ENCODE measurements at places on chromosomes 16 and 17. TPM values are rescaled to one million over a fixed set of nuclear protein-coding genes. Genes with fewer than 3 reads are reported as not detected.

GRCh38 chr17:76469991-76470739 lies 2.8 kb downstream of the AANAT start:
- H3K4me3 ChIP-seq, result no peak overlapping the region
- H3K27me3 ChIP-seq, result no peaks in the 10 kb centered on the region
- DNase-seq, result no peak
- H3K36me3 ChIP-seq, result no peaks in the 10 kb centered on the region
- no peak overlapping the region for H3K27ac ChIP-seq

- no peak for DNase-seq
- no peaks in the 10 kb centered on the region for H3K4me1 ChIP-seq
- no peaks in the 10 kb centered on the region for H3K36me3 ChIP-seq
- H3K27ac ChIP-seq, result no peak overlapping the region
- H3K4me3 ChIP-seq, result no peak overlapping the region
- H3K27me3 ChIP-seq, result no peaks in the 10 kb centered on the region
Measured at GRCh38 chr17:76635039-76635438, 8.5 kb downstream of the ST6GALNAC1 start.

GRCh38 chr17:72862276-72862999 lies 230.1 kb downstream of the SLC39A11 start:
- no peak for DNase-seq
- no peak overlapping the region for H3K4me3 ChIP-seq
- H3K27ac ChIP-seq, result no peak overlapping the region
- no peaks in the 10 kb centered on the region for H3K4me1 ChIP-seq
- peaks cover 5% of the 10 kb centered on the region for H3K36me3 ChIP-seq
- H3K27me3 ChIP-seq, result no peaks in the 10 kb centered on the region

- H3K36me3 ChIP-seq, result no peaks in the 10 kb centered on the region
- DNase-seq, result no peak
- H3K27me3 ChIP-seq, result peaks cover 34% of the 10 kb centered on the region
- H3K4me3 ChIP-seq, result no peak overlapping the region
Measured at GRCh38 chr16:55338646-55339045, 14.6 kb downstream of the IRX6 start.

DNA sequence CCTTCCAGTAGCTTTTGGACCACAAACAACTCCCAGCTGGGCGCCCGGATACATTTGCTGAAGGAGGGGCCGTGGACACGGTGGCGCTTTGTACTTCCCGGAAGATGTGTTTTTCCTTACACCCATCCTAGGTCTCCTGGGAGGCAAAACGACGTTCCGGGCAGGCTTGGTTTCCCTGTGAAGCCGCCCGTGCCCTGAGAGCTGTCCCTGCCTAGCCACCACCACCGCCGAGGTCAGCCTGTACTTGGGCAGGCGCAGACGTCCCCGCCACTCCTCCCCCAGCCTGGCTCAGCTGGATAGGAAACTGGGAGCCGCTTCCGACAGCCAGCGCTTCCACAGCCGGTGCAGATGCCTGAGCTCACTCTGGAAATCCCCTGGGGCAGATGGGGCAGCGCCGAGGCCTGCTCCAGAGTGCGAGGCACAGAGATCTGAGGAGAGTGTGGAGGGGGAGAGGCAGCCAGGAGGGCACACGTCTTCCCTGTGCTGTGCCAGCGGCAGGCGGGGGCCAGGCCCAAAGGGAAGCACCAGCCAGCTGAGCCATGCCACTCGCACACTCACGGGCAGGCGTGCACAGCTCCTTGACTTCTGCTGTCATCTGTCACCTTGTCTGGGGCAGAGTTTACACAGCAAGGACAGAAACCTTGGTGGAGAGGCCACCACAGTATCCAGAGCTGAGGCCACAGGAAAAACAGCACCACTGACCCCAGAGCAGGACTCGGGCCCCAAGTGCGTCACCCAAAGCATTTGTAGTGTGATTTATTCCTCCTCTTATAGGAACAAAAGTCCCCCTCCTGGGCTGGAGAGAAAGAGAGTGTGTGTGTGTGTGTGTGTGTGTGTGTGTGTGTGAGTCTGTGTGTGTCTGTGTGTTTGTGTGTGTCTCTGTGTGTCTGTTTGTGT lies 3.0 kb downstream of the RHBDF2 start:
- peak overlapping the region; percentile 86 for H3K4me3 ChIP-seq
- H3K4me1 ChIP-seq, result peaks cover 87% of the 10 kb centered on the region
- no peaks in the 10 kb centered on the region for H3K27me3 ChIP-seq
- no peaks in the 10 kb centered on the region for H3K36me3 ChIP-seq
- H3K27ac ChIP-seq, result peak overlapping the region; percentile 85

GRCh38 chr17:35028531-35029262 lies 34.8 kb downstream of the RFFL start:
- H3K27me3 ChIP-seq, result no peaks in the 10 kb centered on the region
- DNase-seq, result no peak
- H3K4me1 ChIP-seq, result peaks cover 24% of the 10 kb centered on the region
- H3K36me3 ChIP-seq, result peaks cover 32% of the 10 kb centered on the region
- no peak overlapping the region for H3K4me3 ChIP-seq
- peak overlapping the region; percentile 58 for H3K27ac ChIP-seq

GRCh38 chr16:67279296-67280089 lies at the start of gene PLEKHG4:
Gene PLEKHG4, plus strand, starts transcription at chr16:67279532. Its CDS starts 513 bp downstream, at chr16:67280045.
- peak within 1 kb of the TSS; percentile 82 for H3K4me3 ChIP-seq
- no peaks in the 10 kb centered on the region for H3K27me3 ChIP-seq
- peaks cover 18% of the 10 kb centered on the region for H3K4me1 ChIP-seq
- peaks cover 4% of the 10 kb centered on the region for H3K36me3 ChIP-seq
- peak within 1 kb of the TSS; percentile 37 for H3K27ac ChIP-seq

DNA sequence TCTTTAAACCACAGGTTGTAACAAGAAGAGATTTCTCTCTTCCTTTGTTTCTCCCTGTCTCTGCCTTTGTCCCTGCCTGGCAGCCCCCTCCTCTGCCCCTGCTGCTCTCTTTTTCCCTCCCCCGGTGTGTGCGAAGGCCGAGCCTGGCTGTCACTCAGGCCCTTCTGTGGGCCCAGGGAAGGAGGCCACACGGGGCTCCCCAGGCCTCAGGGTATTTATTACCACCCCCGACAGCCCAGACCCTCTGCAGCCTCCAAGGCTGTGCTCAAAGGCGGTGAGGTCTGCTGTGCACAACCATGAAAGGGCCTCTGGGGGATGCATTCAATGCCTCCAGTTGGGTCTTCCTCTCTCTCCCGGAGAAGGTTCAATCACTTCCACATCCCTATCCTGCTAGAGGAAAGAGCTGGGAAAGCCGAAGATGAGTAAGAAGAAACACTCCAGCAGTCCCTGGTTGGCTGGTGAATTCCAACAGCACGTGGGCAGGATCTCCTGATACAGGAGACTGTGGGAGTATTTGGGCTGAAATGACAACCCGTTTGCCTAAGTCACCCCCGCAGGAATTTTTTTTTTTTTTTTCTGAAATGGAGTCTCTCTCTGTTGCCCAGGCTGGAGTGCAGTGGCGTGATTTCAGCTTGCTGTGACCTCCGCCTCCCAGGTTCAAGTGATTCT lies 34.2 kb downstream of the ZNF423 start:
- no peak overlapping the region for H3K4me3 ChIP-seq
- no peaks in the 10 kb centered on the region for H3K36me3 ChIP-seq
- DNase-seq, result no peak

GRCh38 chr17:36936455-36937000 lies 747 bp upstream of the LHX1 start:
- H3K27me3 ChIP-seq, result peaks cover 72% of the 10 kb centered on the region
- H3K4me3 ChIP-seq, result peak overlapping the region; percentile 62
- no peak overlapping the region for H3K27ac ChIP-seq
- no peak for DNase-seq

GRCh38 chr17:48878920-48879898 lies 13.4 kb upstream of the ATP5MC1 start:
- DNase-seq, result no peak
- no peaks in the 10 kb centered on the region for H3K36me3 ChIP-seq
- H3K27me3 ChIP-seq, result peaks cover 2% of the 10 kb centered on the region

DNA sequence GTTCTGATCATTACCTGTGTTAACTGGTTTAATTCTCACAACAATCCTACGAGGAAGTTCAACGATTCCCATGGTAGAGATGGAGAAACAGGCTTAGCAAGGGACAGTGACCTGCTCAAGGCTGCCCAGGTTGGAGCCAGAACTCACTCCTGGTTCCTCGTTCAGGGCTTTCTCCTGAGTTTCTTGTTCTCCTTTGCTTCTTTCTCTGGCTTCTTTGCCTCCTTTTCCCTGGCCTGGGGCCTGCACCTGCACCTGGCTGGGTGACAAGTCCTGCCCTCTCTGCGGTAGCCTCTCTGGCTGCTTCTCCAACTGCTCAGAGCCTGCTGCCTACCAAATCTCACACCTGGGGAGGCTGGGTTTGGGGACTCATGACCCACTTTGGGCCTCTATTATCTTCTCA lies 2.8 kb downstream of the CCL22 start:
- H3K27me3 ChIP-seq, result peaks cover 5% of the 10 kb centered on the region
- no peak for DNase-seq
- no peak overlapping the region for H3K27ac ChIP-seq
- no peak overlapping the region for H3K4me3 ChIP-seq
- no peaks in the 10 kb centered on the region for H3K4me1 ChIP-seq

- DNase-seq, result no peak
- H3K27me3 ChIP-seq, result peaks cover 83% of the 10 kb centered on the region
- no peak overlapping the region for H3K27ac ChIP-seq
- peaks cover 2% of the 10 kb centered on the region for H3K36me3 ChIP-seq
- H3K4me3 ChIP-seq, result no peak overlapping the region
- H3K4me1 ChIP-seq, result peaks cover 47% of the 10 kb centered on the region
Measured at GRCh38 chr17:79802736-79803420, 6.0 kb upstream of the CBX8 start.

- DNase-seq, result no peak
- no peak overlapping the region for H3K27ac ChIP-seq
- no peak overlapping the region for H3K4me3 ChIP-seq
- peaks cover 17% of the 10 kb centered on the region for H3K27me3 ChIP-seq
- H3K4me1 ChIP-seq, result no peaks in the 10 kb centered on the region
Measured at GRCh38 chr16:57863434-57864160, 61.3 kb upstream of the KIFC3 start.

DNA sequence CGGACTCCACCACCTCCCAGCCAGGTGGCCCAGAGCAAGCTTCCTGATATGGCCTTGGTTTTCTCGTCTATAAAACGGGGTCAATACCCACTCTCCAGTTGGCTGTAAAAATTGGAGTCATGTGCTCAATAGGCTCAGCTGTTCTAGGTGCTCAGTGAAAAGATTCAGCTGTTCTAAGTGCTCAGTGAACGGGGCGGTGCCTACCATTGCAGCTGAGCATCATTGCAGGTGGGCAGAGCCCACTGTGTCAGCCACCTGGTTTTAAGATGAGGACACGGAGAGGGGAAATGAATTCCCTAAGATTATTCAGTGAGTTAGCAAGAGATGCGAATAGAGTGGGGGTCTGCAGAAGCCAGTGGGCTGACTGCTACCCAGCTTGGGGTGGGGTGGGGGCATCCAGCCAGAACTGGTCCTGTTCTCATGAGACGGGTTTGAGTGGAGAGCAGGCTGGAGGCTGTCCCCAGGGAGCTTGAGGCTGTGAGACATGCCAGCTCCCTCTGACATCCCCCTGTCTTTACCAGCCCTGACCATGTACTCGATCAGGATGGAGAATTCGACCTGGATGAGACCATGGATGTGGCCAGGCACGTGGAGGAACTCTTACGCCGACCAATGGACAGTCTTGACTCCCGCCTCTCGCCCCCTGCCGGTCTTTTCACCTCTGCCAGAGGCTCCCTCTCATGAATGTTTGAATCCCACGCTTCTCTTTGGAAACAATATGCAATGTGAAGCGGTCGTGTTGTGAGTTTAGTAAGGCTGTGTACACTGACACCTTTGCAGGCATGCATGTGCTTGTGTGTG lies 21.9 kb downstream of the STAT5A start:
- H3K4me3 ChIP-seq, result no peak overlapping the region
- H3K4me1 ChIP-seq, result peaks cover 47% of the 10 kb centered on the region
- H3K36me3 ChIP-seq, result peaks cover 60% of the 10 kb centered on the region
- no peaks in the 10 kb centered on the region for H3K27me3 ChIP-seq
- H3K27ac ChIP-seq, result peak overlapping the region; percentile 89
- no peak for DNase-seq

- H3K27ac ChIP-seq, result no peak overlapping the region
- H3K27me3 ChIP-seq, result peaks cover 11% of the 10 kb centered on the region
- H3K4me3 ChIP-seq, result no peak overlapping the region
- no peaks in the 10 kb centered on the region for H3K36me3 ChIP-seq
- H3K4me1 ChIP-seq, result no peaks in the 10 kb centered on the region
Measured at GRCh38 chr17:60110586-60110985, 31.9 kb upstream of the HEATR6 start.

GRCh38 chr17:56661906-56662305 lies 68.4 kb downstream of the NOG start:
- no peak overlapping the region for H3K27ac ChIP-seq
- no peaks in the 10 kb centered on the region for H3K4me1 ChIP-seq
- peaks cover 9% of the 10 kb centered on the region for H3K27me3 ChIP-seq
- no peak overlapping the region for H3K4me3 ChIP-seq

GRCh38 chr16:79970551-79971236 lies 370.2 kb upstream of the MAF start:
- no peak for DNase-seq
- no peaks in the 10 kb centered on the region for H3K36me3 ChIP-seq
- H3K4me3 ChIP-seq, result no peak overlapping the region
- peaks cover 3% of the 10 kb centered on the region for H3K27me3 ChIP-seq
- no peaks in the 10 kb centered on the region for H3K4me1 ChIP-seq
- no peak overlapping the region for H3K27ac ChIP-seq

GRCh38 chr17:72171703-72172667 lies 51.2 kb downstream of the SOX9 start:
- H3K36me3 ChIP-seq, result peaks cover 5% of the 10 kb centered on the region
- no peaks in the 10 kb centered on the region for H3K4me1 ChIP-seq
- no peak for DNase-seq
- H3K27ac ChIP-seq, result no peak overlapping the region

DNA sequence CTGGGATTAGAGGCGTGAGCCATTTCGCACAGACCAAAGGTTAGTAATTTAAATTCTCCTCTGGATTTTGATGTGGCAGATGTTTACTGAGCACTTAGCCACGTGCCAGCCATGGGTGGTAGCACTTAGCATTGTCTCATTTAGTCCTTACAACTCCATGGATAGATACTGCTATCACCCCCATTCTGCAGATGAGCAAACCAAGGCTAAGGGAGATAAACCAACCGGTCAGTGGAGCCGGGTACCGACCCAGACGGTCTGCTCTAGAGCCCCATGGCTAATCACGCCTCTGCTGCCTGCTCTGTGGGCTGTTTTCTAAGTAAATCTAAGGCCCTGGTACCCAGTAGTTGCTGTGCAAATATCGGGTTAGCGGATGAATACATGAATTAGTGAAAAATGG lies 12.6 kb upstream of the ADGRG1 start:
- H3K4me1 ChIP-seq, result peaks cover 10% of the 10 kb centered on the region
- no peak for DNase-seq
- H3K4me3 ChIP-seq, result no peak overlapping the region
- H3K27me3 ChIP-seq, result no peaks in the 10 kb centered on the region

Gene CES3
- not detected for polyA plus RNA-seq

Gene ACAP1
- polyA plus RNA-seq, result 295 TPM

Gene GSG1L
- not detected for polyA plus RNA-seq

Gene SCNN1G
- not detected for polyA plus RNA-seq

Gene MEOX1
- 0.66 TPM for polyA plus RNA-seq

Gene LLGL2
- polyA plus RNA-seq, result 15.0 TPM

Gene KCNJ2
- not detected for polyA plus RNA-seq

Gene C16orf89
- not detected for polyA plus RNA-seq

Gene RNF157
- polyA plus RNA-seq, result 29.4 TPM

Gene CBX8
- polyA plus RNA-seq, result 0.13 TPM

Data from naive thymus-derived CD8-positive, alpha-beta T cell (primary cell).